ENCODE measurements at places on chromosomes 7 and 10.

- DNase-seq: no peak
Observed at GRCh38 chr10:31912898-31913850, 15.5 kb downstream of the ARHGAP12 start.

DNA sequence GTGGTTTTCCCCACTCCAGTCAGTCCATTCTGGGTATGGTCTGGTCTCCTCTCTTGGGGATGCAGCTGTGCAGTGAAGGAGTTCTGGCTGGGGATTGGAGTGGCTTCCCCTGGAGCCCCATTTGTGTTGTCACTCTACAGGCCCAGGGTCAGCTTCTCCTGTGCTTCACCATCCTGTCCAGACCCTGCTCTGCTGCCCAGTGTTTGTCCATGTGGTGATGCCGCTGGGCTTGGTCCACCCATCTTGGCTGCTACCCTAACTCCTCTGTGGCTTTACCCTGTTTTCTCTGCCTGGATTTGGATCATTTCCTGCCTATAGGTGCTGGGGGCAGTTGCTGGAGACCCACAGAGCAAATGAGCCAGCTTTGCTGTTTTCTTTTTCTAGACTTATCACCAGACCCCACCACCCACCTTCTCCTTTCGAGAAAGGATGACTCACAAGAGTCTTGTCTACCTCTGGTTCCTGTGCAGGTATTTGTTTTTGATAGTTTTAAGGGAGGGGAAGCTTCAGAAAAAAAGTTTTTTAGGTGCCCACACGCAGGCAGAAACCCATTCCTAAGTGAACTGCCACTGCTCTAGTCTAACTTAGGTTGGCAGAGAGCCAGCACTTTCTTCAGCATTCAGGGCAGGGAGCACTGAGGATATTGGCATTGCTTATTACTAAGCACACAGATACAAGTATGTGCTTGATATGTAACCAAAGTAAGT lies 8.5 kb downstream of the ZDHHC16 start:
- DNase-seq: no peak

DNA sequence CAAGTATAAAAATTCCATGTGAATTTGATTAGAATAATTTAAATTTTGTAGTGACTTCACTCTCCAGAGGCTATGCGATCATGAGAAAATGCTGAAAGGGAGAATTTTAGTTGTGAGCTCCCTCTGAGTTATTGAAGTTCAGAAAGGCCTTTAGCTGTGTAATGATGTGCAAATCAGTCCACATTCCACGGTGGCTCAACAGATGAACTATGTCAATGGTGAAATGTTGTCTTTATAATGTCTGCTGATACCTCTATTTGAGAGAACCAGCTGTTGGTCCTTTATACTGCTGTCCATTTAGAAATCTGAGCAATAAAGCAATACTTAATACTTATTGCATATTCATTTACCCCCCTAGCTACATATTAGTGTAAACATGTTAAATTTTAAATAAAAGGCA lies 7.1 kb upstream of the ITGB8 start:
- DNase-seq: no peak

DNA sequence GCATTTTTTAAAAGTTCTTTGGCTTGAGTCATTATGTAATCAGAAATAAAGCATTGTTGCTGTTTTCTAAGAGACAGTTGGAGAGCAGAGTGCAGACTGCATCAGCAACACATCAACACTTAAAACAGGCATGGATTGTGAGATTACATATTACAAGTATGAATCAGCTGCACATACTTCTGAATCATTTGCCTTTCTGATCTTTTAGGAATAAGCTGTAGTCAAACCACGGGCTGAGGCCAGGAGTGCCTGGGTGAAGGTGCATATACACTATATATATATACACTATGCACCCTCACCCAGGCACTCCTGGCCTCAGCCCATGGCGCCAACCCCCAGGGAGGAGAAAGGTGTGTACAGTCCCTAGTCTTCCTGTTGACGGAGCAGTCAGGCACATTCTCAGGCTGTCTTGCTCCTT lies 52.4 kb upstream of the DLX6 start:
- no peak for DNase-seq

GRCh38 chr7:84941291-84941690 lies 245.6 kb downstream of the SEMA3D start:
- DNase-seq: no peak

GRCh38 chr10:126905776-126906703 lies 812 bp downstream of the DOCK1 start:
- no peak for DNase-seq

DNA sequence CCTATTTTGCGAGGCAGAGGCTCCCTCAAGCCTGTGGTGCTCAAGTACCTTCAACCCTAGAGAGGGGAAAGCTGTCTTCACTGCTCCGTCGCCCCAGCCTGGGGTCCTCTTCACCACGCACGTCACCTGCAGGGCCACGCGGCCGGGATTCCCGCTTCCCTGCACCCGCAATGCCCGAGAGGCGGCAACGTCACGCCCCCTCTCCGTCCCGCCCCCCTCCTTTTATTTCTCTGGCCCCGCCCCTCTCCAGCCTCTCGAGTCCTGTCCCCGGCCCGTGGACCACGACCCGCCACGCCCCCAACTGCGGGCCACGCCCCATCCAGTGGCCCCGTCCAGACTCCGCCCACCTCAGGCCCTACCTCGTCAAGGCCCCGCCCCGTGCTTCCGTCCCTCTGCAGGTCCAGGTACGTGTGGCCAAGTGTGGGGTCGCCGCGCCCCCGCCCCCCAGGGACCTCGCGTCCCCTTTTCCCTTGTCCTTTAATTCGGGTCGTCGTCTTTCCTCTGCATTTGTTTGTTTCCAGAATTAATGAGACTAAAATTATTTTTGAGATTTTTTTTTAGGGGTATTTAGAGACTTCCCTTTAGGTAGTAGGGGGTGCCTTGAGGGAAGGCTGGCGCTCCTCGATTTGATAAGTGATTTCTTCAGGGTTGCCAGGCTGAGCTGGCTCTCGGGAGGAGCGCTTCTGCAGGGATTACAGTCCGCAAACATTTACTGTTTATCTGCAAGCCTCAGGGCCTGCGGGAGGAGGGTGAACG lies 69.8 kb upstream of the BAIAP2L1 start:
- DNase-seq: no peak

GRCh38 chr7:3259711-3260400 lies 41.2 kb upstream of the SDK1 start:
- DNase-seq: no peak
